Caco-2 (cell line): ENCODE measurements at places on chromosomes 3 and 15.
A peak's percentile ranks its signal among the peaks of the same experiment; 100 is the strongest.

DNA sequence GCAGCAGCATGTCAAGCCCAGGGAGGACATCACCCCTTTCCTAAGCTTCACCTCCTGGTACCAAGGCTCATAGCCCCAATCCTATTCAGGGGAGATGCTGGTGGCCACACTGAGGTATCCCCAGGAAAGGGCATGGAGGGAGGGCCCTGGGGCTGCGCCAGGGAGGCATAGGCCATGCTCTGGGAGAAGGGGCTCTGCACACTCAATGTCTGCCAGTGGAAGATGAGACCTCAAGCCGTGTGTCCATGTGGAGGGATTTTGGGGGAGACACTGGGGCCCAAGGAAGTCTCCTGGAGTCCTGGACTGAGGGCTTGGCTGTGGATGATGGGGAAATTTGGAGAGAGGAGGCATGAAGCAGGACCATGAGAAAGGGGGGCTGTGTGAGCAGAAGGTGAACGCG is 21.2 kb upstream of the PRR23E start:
- no peak overlapping the region for H3K27ac ChIP-seq
- H3K4me1 ChIP-seq, result no peaks in the 10 kb centered on the region
- no peak for DNase-seq
- H3K4me3 ChIP-seq, result no peak overlapping the region

DNA sequence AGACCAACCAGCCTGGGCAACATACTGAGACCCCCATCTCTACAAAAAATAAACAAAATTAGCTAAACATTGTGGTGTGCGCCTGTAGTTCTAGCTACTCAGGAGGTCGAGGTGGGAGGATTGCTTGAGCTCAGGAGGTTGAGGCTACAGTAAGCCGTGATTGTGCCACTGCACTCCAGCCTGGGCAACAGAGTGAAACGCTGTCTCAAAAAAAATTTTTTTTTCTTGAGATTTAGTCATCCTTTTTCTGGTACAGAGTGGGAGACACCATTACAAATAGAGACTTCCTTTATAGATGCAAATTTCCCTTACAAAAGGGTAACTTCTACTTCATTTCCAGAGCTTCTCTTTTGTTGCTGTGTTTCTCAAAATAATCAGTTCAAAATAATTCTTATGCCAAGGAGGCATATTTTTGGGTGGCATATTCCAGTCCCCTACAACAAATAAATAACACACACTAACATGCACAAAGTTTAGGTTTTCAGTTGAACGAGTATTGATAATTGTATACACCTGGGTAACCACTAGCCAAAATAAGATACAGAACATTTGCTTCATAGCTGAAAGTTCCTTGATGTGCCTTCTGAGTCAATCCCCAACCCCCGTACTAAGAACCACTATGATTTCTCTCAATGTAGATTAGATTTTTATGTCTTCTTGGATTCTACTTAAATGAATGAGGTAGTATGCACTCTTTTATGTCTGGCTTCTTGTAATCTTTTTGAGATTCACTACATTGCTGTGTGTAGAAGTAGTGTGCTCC is 248.9 kb upstream of the PROK2 start:
- no peak for DNase-seq
- H3K27ac ChIP-seq, result no peak overlapping the region
- H3K36me3 ChIP-seq, result no peaks in the 10 kb centered on the region
- H3K4me1 ChIP-seq, result peaks cover 5% of the 10 kb centered on the region

DNA sequence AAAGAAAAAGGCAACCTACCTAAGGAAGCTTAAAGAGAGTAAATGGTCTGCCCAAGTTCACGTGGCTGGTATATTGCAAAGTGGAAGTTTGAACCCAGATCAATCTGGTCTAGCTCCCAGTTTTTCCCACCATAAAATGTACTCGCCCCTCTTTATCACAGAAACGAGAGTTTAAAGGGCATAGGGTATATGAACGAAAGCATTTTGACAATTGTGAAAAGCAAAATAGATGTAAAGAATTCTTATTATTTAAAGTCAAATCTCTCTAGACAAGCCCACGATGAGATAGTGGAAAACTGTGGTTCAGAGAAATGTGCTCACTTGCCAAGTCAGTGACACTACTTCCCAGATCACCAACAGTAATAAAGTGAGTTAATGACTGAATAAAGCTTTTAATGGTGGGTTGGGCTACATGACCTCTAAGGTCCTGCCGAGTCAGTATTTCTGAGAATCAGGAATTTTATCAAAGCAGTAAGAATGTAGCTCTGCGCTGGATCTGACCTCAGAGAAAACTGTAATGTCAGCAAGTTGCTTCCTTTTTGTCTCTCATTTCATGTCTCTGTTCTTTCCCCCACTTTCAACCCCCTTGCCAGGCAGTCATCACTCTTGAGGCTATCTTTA is 23.3 kb upstream of the NEO1 start:
- DNase-seq, result no peak
- no peaks in the 10 kb centered on the region for H3K27me3 ChIP-seq
- H3K4me1 ChIP-seq, result no peaks in the 10 kb centered on the region

GRCh38 chr15:35514759-35515158 is 31.2 kb downstream of the DPH6 start:
- no peak for DNase-seq
- H3K4me3 ChIP-seq, result no peak overlapping the region
- H3K27me3 ChIP-seq, result no peaks in the 10 kb centered on the region
- no peak overlapping the region for H3K27ac ChIP-seq
- no peaks in the 10 kb centered on the region for H3K36me3 ChIP-seq

DNA sequence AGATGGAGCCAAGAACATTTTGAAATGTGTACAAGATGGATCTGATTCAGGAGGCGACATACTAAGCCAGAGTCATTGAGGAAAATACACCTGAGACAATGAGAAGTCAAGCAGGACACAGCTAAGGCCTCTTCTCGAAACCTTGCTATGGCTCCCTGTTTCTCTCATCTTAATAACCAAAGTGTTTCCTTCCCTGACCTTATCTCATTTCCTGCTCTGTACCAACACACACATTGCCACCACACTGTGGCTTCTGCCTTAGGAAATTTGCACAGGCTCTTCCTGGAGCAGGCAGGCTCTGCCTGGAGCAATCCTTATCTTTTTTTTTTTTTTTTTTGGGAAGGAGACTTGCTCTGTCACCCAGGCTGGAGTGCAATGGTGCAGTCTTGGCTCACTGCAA is 36.6 kb downstream of the OXSM start:
- H3K36me3 ChIP-seq, result no peaks in the 10 kb centered on the region
- no peak overlapping the region for H3K27ac ChIP-seq
- H3K27me3 ChIP-seq, result no peaks in the 10 kb centered on the region; the same call in 1 of the 2 replicates
- no peak for DNase-seq
- no peaks in the 10 kb centered on the region for H3K4me1 ChIP-seq
- H3K4me3 ChIP-seq, result no peak overlapping the region

DNA sequence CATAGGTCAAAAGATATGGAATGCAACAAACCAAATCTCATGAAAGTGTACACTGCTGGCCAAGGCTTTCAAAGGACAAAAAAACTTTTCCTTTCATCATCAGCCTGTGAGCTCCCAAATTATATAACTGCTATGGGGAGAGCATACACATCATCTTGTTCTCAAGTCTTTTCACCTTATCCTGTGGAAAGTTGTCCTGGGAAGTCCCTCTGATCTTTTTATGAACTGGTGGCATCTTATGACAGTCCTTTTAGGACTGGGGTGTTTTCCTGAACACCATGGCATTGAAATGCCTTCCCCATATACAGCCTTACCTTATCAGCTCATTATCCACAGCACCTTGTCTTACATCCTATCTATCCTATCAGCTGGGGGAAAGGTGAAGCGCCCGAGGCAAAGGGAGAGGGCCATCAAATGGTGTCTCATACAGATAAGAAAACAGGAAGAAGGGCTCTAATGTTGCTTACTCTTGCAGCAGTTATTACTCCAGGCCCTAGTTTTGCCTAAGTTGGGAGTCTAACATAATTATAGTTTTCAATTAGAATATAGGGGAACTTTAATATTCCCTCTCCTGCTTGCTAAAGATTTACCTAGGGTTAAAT is 61.5 kb upstream of the GOLIM4 start:
- DNase-seq, result peak; percentile 38
- no peak overlapping the region for H3K27ac ChIP-seq
- no peaks in the 10 kb centered on the region for H3K36me3 ChIP-seq
- H3K27me3 ChIP-seq, result no peaks in the 10 kb centered on the region
- no peak overlapping the region for H3K4me3 ChIP-seq
- peaks cover 9% of the 10 kb centered on the region for H3K4me1 ChIP-seq

- H3K36me3 ChIP-seq, result no peaks in the 10 kb centered on the region; the same call in 1 of the 2 replicates
- no peaks in the 10 kb centered on the region for H3K27me3 ChIP-seq
- H3K4me3 ChIP-seq, result no peak overlapping the region
- no peak overlapping the region for H3K27ac ChIP-seq
- no peak for DNase-seq
- H3K4me1 ChIP-seq, result peaks cover 6% of the 10 kb centered on the region; the same call in 1 of the 2 replicates
These were observed 28.8 kb downstream of the DCP1A start for GRCh38 chr3:53318522-53318921.

- no peak overlapping the region for H3K4me3 ChIP-seq
- no peaks in the 10 kb centered on the region for H3K27me3 ChIP-seq
- no peaks in the 10 kb centered on the region; the same call in 1 of the 2 replicates for H3K36me3 ChIP-seq
These were observed 15.8 kb downstream of the SPTSSB start for GRCh38 chr3:161355508-161355907.

- no peak for DNase-seq
These were observed 56.4 kb downstream of the NEDD4 start for GRCh38 chr15:55937040-55937439.

DNA sequence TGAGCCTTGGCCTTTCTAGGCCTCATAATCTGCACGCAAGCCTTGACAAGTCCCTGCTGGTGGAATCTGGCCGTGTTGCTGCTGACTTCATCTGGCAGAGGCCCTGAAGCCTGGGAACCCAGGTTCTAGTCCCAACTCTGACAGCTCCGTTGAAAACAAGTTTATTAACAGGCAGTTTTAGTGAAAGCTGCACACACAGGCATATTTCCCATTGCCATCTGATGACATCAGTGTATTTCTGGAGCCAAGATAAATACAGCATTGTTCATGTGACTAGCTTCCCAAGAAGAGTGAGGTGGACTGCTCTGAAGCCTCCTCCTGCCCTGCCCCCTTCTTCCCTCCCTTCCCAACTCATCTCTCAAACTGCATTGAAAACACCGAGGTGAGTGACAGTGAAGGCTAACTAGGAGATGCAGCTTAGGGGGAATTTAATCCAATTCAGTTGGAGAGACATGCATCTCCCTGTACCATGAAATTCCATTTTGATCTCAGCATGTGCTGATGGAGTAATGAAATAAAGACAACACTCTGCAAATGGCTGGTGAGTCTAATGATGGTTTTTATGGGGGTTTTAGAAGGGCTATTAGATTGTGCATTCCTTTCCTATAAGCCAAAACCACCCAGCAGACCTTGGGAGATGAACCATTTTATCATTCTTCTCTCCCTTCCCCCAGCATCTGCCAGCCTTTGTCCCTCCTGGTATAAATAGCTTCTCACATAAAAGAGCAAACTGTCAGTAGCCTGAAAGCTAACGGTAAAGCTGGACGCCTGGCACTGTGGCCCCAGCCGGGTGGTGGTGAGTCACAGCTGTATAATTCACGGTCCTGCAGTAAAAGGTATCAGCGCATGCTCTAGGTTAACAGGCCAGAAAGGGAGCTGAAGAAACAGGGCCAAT is 38.0 kb downstream of the PRICKLE2 start:
- peak; percentile 23 for DNase-seq
- no peak overlapping the region for H3K27ac ChIP-seq
- peaks cover 35% of the 10 kb centered on the region for H3K4me1 ChIP-seq
- H3K27me3 ChIP-seq, result no peaks in the 10 kb centered on the region
- H3K4me3 ChIP-seq, result no peak overlapping the region

GRCh38 chr3:59850417-59850816 is 800.6 kb upstream of the CFAP20DC start:
- no peak overlapping the region for H3K27ac ChIP-seq
- no peaks in the 10 kb centered on the region; the same call in 1 of the 2 replicates for H3K27me3 ChIP-seq
- no peak for DNase-seq
- no peaks in the 10 kb centered on the region for H3K4me1 ChIP-seq
- H3K36me3 ChIP-seq, result no peaks in the 10 kb centered on the region

- H3K4me1 ChIP-seq, result no peaks in the 10 kb centered on the region
- no peak for DNase-seq
- H3K4me3 ChIP-seq, result no peak overlapping the region
- H3K27me3 ChIP-seq, result no peaks in the 10 kb centered on the region
- no peak overlapping the region for H3K27ac ChIP-seq
These were observed 317.3 kb downstream of the FGF12 start for GRCh38 chr3:192409838-192410683.

DNA sequence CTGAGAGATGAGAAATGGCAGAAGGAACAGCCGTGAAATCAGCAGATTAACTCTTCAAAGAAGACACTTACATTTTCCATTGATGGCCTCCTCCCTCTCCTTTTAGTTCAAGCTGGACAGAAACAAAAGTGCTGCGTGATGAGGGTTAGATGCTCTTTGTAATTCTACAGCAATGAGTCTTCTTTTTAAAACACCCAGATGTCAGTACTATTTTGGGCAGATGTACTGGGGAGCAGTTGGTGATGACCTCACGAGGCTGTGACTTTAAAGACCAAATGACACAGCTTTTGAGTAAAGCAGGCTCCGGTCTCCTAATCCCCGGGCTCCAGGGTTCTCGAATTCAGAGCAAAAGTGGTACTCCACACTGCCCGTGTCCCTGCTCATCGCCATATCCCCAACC is 198.2 kb downstream of the SLCO3A1 start:
- no peaks in the 10 kb centered on the region for H3K27me3 ChIP-seq
- no peak for DNase-seq
- no peaks in the 10 kb centered on the region for H3K4me1 ChIP-seq
- H3K36me3 ChIP-seq, result no peaks in the 10 kb centered on the region
